Glutamatergic neuron (in vitro differentiated cells): ENCODE measurements at places on chromosomes 6 and 20. TPM values are rescaled to one million over a fixed set of nuclear protein-coding genes. Genes with fewer than 3 reads are reported as not detected.

GRCh38 chr6:149065658-149066556 is 251.6 kb upstream of the TAB2 start:
- H3K4me1 ChIP-seq: peaks cover 27% of the 10 kb centered on the region
- no peak for DNase-seq
- H3K36me3 ChIP-seq: no peaks in the 10 kb centered on the region
- H3K27ac ChIP-seq: no peak overlapping the region
- peaks cover 6% of the 10 kb centered on the region for H3K27me3 ChIP-seq

POPDC3 gene
- 10.9 TPM for total RNA-seq

DNA sequence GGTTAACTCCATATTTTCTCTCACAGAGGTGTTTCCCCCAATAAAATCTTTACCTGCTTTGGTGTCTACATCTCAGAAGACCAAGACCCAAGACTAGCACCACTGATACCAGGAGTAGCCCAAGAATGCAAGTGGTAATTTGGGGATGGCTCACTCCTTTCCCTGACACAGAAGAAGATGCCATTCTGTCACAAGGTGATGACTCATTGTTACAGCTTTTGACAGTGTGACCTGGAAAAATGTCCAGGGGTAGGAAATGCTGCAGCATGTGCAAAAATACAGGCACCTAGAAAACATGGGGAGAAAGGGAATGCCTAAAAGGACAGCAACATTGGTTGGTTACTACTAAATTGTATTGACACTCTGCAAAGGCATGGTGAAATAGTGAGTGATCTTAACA is 254.0 kb upstream of the GJE1 start:
- H3K27me3 ChIP-seq: no peaks in the 10 kb centered on the region
- no peaks in the 10 kb centered on the region for H3K4me1 ChIP-seq
- no peaks in the 10 kb centered on the region for H3K36me3 ChIP-seq
- H3K27ac ChIP-seq: no peak overlapping the region
- no peak overlapping the region for H3K4me3 ChIP-seq
- no peak for DNase-seq

- DNase-seq: peak; percentile 72
- no peaks in the 10 kb centered on the region for H3K4me1 ChIP-seq
- no peaks in the 10 kb centered on the region for H3K36me3 ChIP-seq
- H3K27ac ChIP-seq: no peak overlapping the region
These were observed 50.2 kb downstream of the IYD start for GRCh38 chr6:150418827-150419594.
